SK-MEL-5 (cell line): ENCODE measurements at places on chromosomes 5 and 9. TPM values are rescaled to one million over a fixed set of nuclear protein-coding genes. Genes with fewer than 3 reads are reported as not detected.

MLLT3 gene
- 23.7 and 24.2 TPM in 2 replicates for total RNA-seq

C9orf50 gene
- total RNA-seq = not detected in 2 replicates

DNA sequence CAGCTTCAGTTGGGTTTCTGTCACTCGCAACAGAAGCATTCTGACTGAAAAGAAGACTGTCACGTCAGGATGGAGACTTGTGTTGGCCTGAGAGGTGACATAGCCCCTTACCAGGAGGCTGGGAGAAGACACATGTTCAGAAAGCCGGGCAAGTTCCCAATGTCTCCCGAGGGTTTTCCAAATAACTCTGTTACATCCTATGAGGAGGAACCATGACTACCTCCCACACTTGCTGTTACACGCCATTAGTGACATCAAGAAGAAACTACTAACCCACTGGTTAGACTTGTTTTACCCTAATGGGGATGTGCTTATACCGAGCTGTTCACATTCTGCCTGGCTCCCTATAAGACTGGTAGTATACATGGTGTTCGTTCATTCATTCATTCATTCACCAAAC is 33.3 kb downstream of the SH3PXD2B start:
- no peak for DNase-seq

- DNase-seq = no peak
Observed at GRCh38 chr5:51487952-51488351, 104.7 kb downstream of the ISL1 start.

DNA sequence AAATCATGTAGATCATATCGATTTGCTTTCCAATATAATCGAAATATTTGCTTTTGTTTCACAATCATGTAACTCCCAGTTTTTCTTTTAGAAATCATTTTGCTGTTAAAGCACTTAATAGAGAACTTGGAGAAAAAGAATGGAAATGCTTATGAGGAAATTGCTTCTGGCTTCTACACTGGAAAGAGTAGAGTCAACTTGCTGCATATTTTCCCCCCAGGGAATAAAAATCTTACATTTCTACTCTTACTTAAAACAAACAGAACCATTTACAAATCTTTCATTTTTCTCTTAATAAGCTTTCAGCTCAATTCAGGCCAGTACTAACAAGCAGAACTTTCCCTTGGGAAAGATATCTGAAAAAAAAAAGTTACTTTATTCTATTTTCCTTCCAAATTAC is 312.0 kb downstream of the CHSY3 start:
- no peak for DNase-seq

DNA sequence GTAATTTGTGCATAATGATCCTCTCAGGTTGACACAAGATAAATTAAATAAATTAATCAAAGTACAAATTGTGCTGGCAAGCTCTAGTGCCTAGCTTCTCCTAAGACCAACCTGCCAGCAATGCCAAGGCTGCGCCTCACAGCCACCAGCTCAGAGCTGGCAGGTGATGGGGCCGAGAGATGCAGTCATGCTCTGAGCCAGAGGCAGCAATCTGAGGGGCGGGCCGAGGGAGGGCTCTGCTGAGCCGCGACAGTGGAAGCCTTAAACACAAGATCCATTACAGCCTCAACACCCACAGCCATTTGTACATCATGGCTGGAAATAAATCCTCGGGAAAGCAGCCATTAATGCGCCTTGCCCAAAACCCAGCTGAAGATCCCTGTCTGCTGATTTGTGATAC is 20.3 kb downstream of the MED27 start:
- no peak for DNase-seq
